ENCODE measurements at places on chromosomes 12 and 14. TPM values are rescaled to one million over a fixed set of nuclear protein-coding genes. Genes with fewer than 3 reads are reported as not detected.

TPPP2 gene
- total RNA-seq: not detected

BBOF1 gene
- 0.73 TPM for total RNA-seq

DACT1 gene
- total RNA-seq: 0.30 TPM

ZC2HC1C gene
- not detected for total RNA-seq

DNA sequence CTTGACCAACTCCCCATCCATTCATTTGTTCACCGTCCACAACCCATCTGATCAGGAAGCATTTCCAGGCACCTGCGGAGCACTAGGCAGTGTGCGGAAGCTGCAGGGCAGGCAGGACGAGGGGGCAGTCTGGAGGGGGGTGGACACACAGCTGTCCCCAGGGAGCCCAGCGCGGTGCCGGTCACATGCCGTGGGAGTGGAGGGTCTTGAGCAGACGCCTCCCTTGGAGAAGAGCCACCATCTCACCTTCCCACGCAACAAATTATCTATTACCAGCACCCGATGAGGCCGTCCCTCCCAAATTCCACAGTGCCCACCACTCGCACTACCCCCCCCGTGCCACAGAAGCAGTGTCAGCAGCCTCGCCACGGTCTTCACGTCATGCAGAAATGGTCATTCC is 10.8 kb downstream of the DLK1 start:
- DNase-seq: no peak

- no peak for DNase-seq
Measured at GRCh38 chr14:90892970-90893369, 76.7 kb upstream of the TTC7B start.

GRCh38 chr12:101619026-101619786 is 24.4 kb downstream of the MYBPC1 start:
- no peak for DNase-seq

DNA sequence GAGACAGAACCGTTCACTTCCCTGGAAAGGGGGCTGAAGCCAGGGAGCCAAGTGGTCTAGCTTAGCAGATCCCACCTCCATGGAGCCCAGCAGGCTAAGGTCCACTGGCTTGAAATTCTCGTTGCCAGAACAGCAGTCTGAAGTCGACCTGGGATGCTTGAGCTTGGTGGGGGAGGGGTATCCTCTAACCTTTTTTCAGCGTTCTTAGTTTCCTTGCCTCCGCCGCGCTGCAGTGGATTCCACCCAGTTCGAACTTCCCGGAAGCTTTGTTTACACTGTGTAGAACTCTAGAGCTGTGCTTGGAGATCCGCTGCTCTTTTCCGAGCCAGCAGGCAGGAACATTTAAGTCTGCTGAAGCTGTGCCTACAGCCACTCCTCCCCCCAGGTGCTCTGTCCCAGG is 45.2 kb upstream of the FKBP4 start:
- DNase-seq: no peak

DNA sequence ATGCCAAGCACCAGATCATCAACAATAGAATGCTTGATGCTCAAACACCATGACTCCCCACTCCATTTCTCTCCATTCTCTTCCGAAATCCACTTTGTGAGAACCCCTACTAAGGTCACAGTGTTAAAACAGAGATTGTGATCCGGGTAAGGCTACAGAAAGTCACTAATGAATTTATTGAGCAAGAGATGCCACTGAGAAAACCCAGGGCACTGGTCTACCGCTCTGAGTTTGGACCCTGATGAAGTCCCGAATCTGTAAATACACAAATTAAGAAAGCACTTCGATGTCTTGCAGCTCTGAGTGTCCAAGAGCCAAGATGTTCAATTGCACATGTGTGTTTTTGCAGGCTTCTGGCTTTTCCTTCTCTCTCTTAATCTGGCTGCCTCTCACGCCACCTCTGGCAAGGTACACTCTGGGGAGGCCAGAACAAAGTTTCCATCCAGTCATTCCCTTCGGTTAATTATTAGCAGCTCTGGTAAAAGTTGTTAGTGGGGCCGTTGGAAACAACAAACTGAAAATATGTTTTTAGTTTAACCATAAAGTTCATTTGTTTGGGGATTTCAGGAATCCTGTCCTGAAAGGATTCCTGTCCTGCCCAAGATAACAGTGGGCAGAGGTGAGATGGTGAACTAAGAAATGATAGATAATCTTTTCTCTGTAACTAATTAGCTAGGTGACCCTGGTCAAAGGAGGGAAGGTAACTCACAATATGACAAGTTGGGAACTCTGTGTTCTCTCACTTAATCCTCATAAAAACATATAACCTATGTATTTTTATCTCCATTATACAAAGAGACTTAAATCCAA is 75.4 kb downstream of the BTG1 start:
- DNase-seq: no peak

DNA sequence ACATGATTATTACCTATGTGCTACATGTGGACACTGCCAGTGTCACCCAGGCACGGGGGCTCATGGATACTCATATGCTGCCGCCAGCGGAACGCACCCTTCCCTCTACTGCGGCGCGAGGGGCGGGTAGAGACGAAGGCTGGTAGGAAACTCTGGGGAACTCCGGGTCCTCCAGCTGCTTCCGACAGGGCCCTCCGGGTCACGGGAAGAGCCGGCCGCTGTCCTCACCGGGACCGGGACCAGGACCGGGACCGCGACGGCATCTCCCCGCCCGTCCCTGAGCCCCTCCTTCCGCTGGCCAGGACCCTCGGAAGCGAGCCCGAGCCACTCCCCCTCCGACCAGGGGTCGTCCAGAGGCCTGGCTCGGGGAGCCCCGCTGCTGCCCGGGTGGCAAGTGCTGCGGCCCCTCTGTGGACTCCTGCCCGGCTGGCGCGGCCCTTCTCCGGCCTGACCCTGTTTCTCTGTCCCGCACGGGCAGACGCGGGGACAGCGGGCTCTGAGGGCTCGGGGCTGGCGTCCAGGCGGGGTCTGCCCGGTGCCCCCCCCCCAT is 209.6 kb downstream of the ADGRD1 start:
- no peak for DNase-seq

- peak; percentile 78 for DNase-seq
Measured at GRCh38 chr12:47949441-47950341, 13.7 kb upstream of the TMEM106C start.

DNA sequence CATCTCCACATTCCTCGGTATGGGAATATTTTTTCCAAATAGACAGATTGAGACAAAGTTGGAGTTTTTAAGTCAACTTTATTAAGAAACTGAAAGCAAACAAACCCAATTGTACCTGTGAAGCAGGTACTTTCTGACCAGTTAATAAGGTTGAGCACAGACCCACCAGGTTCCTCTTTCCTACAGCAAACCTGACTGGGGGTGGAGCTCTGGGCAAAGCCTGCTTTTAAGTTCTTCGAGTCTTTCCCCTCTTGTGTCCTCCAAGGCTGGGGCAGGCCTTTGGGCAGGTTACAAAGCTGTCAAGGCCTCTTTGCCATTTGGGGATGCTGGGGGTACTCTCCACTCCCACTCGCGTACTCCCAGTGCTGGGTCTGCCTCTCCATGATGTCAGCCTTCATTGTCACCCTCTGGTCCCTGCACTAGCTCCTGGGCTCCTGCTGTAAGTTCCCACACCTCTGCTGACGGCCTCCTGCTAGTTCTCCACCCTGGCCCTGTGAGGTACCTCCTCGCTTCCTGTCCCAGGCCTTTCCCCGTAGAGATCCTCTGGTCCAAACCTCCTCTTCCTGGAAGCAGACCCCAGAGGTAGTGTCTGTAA is 3.2 kb downstream of the KCNH3 start:
- DNase-seq: no peak

DNA sequence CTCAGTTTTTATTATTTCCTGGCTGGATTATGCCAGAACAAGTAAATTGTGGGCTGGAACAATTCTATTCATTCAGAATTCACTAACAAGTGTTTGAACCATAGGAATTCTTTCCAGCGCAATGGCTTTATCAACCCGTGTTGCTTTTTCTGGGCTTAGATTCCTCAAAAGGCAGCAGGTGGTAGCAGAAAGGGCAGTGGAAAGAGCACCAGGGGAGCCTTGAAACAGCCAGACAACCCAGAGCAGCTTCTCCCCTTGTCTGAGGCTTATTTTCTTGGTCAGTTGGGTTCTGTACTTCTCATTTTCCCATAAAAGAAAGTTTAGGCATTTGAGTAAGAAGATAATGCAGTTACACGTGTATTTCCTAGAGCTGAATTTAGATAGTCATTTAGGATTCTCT is 130.7 kb downstream of the OTOGL start:
- no peak for DNase-seq

DNA sequence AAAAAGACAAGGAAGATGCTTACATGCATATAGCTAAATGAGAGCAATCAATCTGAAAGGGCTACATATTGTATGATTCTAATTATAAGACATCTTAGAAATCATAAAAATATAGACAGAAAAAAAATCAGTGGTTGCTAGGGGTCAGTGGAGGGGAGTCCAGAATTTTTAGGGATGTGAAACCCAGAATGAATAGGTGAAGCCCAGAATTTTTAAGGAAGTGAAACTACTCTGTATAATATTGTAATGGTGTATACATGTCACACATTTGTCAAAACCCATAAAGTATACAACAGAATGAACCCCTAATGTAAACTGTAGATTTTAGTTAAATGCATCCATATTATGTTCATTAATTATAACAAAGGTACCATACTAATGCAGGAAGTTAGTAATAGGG is 713.2 kb downstream of the FLRT2 start:
- DNase-seq: no peak

- DNase-seq: peak; percentile 12
Measured at GRCh38 chr14:71290301-71290700, 383.0 kb downstream of the PCNX1 start.

GRCh38 chr12:30012816-30013450 is 229.2 kb upstream of the TMTC1 start:
- no peak for DNase-seq
